ENCODE measurements at places on chromosomes 6 and 20.

GRCh38 chr6:138541823-138542481 is 42.7 kb upstream of the NHSL1 start:
- no peak for DNase-seq

DNA sequence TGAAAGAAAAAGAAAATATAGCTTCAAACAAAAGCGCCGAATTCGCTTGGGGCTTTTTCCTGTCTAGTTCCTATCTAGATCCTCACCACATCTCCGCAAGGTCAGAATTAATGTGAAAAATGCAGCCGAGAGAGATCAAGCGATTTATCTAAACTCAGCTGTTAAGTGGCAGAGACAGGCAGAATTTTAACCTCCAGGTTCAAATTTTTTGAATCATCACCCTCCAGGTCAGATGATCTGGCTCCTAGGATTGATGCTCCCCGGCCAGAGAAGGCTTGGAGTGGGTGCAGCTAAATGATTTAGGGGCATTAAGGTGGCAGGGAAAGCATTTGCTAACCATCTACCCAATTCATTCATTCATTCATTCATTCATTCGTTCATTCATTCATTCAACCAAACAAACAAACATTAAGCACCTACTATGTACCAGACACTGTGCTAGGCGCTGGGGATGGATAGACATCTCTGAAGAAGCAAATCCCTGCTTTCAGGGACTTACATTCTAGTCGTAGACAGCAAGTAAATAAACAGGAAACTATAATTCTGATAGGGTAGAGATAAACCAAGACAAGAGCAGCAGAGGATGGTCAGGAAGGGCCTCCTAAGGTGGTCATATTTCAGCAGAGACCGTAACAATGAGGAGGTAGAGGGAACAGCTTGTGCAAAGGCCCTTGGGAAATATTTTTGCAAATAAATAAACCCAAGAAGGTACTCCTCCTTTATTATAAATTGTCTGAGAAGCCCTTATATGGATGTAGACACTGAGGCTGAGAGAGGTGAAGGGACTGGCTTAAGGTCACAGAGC is 672 bp upstream of the UBE2V1 start:
- DNase-seq = no peak

DNA sequence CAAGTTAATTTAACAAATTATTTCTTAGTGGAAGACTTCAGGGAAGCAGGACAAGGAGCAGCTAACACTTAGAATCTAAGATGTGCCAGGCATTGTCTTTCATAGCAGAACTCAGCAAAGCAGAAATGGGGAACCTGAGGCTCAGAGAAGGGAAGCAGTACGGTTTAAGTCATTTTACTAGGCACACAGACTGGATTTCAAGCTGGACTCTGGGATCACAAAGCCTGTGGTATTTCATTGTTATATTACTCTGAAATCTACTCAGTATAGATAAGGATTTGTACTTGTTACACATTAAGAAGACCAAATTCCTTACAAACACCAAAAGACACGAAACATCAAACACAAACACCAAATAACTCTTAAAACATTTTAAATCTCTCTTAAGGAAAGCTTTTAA is 199.6 kb downstream of the ISM1 start:
- no peak for DNase-seq

- DNase-seq = no peak
Observed at GRCh38 chr6:161186173-161186769, 87.6 kb downstream of the AGPAT4 start.

- no peak for DNase-seq
Observed at GRCh38 chr20:38205001-38205400, 39.9 kb upstream of the TGM2 start.

DNA sequence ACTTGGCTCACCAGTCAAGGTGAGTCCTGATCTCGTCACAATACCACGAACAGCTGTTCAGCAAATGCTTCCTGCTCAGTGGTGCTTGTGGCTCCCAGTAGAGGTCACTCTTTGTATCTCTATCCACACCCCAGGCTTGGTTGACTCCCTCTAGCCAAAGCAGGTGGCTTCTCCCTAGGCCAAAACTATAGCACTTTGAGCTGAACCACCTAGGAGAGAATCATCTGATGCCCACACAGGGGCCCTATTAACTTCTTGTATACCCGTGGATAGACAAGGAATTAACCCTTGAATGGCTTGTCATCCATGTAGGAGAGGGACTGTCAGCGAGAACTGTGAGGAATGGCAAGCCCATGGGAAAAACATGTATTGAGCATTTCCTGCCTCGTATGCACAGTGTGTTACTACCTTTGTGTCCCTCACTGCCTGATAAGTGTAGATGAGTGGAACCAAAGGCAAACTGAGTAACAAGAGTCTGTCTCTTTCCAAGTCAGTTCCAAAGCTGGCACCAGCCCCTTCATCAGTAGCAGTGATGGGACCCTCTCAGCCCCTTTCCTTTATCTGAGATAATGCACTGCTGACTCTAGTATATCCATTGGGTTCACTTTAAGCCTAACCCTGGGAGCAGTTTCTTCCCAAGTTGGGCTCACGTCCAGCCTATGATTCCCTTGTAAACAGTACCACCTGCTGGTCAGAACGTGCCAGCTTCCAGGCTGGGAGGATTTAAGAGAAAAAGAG is 42.5 kb downstream of the EIF2S2 start:
- DNase-seq = peak; percentile 7

GRCh38 chr6:35238843-35239289 is 20.7 kb upstream of the ZNF76 start:
- DNase-seq = no peak

- no peak for DNase-seq
Observed at GRCh38 chr6:149446791-149447376, 37.9 kb downstream of the ZC3H12D start.

- DNase-seq = no peak
Observed at GRCh38 chr20:20012541-20012940, 4.6 kb upstream of the NAA20 start.

DNA sequence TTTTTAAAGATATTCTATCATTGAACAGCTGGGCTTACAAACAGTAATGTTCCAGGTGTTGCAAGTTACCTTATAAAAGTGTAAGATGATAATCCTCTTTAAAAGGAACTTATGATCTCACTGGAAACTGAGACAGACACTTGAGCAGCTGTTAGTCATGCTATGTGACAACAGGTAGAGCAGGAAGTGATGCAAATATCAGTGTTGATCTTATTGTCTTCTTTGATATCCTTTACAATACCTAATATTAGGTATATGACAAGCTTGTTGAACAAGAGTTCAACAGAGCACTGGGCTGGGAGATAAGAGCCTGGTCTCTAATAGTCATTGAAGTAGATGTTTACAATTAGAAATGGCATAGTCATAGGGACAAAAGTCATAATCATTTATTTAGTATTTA is 150.0 kb downstream of the UBE3D start:
- DNase-seq = no peak

DNA sequence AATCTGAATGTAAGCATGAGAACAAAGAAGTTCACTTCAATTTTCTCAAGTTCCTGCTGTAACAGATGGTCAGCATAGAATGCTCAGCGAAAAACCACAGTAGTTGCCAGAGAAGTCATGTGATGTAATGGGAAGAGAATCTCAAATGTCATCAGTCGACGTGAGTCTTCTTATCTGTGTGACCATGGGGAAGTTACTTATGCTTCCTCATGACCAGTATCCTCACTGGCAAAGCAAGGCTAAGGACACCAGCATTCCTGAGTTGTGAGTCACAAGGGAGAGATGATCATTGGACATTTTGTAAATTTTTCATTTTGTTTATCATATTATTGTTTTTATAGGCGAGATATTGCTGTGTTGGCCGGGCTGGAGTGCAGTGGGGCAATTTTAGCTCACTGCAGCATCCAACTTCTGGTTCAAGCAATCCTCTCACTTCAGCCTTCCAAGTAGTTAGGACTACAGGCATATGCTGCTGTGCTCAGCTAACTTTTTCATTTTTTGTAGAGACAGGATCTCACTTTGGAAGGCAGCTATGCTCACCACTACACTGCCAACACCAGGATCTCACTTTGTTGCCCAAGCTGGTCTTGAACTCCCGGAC is 21.9 kb downstream of the SGK1 start:
- no peak for DNase-seq

GRCh38 chr6:121157906-121158305 is 176.4 kb downstream of the TBC1D32 start:
- DNase-seq = no peak

DNA sequence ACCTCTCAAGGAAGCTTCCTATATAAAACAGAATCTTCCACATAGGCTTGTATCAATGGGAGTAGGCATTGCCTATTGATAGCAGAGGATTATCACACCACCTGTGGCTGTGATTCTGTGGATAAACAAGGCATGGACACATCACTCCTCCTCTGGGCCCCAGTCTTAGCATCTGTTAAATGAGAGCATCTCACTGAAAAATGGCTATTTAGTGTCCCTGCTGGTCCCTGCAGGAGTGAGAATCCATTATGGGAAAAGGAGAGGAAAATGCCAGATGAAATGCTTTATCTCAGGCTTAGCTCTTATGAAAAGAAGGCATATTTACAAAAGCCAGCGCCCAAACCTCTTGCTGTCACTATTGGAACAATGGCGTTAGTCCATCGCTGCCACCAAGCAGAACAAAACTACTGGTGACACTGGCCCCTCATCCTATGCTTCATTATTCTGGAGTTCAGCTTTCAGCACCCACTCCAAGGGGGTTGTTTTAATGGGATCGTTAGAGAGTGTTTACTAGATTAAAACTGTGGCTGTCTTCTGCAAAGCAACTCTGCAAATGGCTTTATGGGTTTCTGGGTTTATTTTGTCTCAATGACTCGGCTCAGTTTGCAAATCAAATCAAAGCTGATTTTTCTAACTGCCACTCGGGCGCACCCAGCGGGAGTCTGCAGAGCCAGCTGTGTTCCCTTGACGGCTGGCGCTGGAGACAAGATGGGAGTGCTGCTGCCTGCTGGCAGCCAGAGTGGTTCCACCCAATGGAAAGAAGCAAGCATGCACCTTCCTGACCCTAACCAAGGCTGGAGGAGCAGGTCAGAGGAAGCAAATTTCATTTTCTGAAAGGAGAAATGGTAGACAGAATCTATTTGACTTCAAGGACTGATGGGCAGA is 658.8 kb upstream of the CHD6 start:
- no peak for DNase-seq

- DNase-seq = no peak
Observed at GRCh38 chr20:887137-887536, 29.0 kb downstream of the ANGPT4 start.

GRCh38 chr6:18326001-18326400 is 61.1 kb upstream of the RNF144B start:
- no peak for DNase-seq

- DNase-seq = no peak
Observed at GRCh38 chr6:5498579-5498899, 237.2 kb downstream of the FARS2 start.

DNA sequence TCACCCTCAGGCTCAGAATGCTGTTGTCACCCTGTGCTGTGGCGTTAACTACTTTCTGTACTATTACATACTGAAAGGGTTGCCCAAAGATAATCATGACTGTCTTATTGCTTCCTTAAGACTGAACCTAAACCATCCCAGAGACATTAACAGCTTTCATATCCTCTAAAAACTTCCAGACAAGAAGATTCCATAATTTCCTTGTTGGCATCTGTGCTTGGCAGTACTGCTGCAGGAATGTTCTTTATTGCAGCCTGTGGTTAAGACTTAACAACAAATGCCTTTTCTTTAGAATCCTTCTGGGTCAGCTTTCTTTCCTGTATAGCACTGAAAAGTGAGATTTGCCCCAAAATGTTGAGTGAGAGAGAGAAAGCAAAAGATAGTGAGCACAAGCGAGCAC is 109.7 kb downstream of the GJA10 start:
- no peak for DNase-seq

DNA sequence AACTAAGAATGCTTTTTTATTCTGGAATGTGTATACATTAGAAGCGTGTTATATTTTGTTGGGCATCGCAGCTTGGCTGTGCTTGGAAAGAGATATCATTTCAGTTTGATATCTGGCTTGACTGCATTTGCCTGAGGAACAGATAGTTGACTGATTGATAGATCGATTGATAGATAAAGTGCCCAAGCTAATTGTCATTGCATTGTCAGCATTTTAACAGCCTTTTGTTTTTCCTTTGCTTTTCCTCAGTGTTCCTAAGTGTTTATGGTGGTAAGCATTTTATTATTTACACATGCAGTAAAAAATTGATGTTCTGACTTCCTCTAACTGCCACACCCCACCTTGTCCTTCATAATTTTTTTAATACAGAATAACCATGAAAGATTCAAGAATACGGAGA is 180.9 kb upstream of the GRIK2 start:
- no peak for DNase-seq

- DNase-seq = no peak
Observed at GRCh38 chr6:142568857-142569597, 267.2 kb downstream of the ADGRG6 start.

- DNase-seq = no peak
Observed at GRCh38 chr6:36197739-36198221, 1.2 kb downstream of the BRPF3 start.

- DNase-seq = no peak
Observed at GRCh38 chr20:10157549-10157948, 61.1 kb upstream of the SNAP25 start.

- DNase-seq = no peak
Observed at GRCh38 chr20:45926731-45927070, 7.8 kb upstream of the PCIF1 start.

GRCh38 chr20:60057123-60057865 is 99.1 kb downstream of the CDH26 start:
- peak; percentile 29 for DNase-seq

GRCh38 chr20:11032611-11033010 is 358.8 kb upstream of the JAG1 start:
- DNase-seq = no peak

DNA sequence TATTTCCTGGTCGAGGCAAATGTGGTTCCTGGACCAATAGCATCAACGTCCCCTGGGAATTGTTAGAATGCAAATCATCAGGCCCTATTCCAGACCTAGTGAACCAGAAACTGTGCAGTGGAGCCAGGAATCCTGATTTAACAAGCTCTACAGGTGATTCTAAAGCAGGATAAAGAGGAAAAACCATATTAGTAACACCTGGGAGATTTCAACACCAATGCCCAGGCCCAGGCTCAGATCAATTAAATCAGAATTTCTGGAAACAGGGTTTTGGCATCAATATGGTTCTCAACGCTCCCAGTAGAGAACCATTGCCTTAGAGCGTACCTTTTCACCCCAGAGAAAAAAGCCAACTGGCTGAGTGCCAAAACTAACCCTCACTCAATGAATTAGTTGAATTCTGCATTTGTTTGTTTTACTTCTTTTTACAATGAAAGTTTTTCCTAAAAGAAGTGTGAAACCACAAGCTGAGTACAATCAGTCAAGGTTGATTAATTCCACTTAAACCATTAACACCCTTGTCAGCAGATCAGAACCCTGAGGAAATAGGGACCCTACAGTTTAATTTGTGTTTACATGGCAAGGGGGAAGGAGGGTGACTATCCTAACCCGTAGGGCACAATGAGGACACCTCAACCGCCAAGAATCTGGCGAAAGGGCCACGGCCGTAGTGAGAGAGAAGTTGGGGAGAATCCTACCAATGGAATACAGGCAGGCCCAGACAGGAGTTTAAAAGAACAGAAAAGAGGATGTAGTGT is 34.9 kb upstream of the LOC128125822 start:
- DNase-seq = no peak

- DNase-seq = no peak
Observed at GRCh38 chr6:123830120-123830519, 26.5 kb downstream of the NKAIN2 start.

- DNase-seq = no peak
Observed at GRCh38 chr20:10137533-10137932, 81.1 kb upstream of the SNAP25 start.

Measured in stimulated activated CD8-positive, alpha-beta memory T cell treated with anti-CD3 and anti-CD28 coated beads, Interleukin-7, amount 100 ng/mL, for 1 hour (primary cell).